T-helper 2 cell (primary cell): ENCODE measurements at places on chromosomes 7 and 10.

GRCh38 chr10:118804262-118804773, 49.5 kb upstream of the CACUL1 start:
- no peak for DNase-seq

GRCh38 chr10:49222170-49222569, 34.0 kb upstream of the TMEM273 start:
- DNase-seq: no peak

- DNase-seq: no peak
Measured at GRCh38 chr7:31020652-31021051, 31.5 kb upstream of the ADCYAP1R1 start.

- no peak for DNase-seq
Measured at GRCh38 chr10:86362129-86362527, 4.5 kb downstream of the GRID1 start.

GRCh38 chr10:117757086-117757720, 214.7 kb downstream of the EMX2 start:
- DNase-seq: no peak

- no peak for DNase-seq
Measured at GRCh38 chr7:128112781-128113221, 81.6 kb upstream of the LRRC4 start.

DNA sequence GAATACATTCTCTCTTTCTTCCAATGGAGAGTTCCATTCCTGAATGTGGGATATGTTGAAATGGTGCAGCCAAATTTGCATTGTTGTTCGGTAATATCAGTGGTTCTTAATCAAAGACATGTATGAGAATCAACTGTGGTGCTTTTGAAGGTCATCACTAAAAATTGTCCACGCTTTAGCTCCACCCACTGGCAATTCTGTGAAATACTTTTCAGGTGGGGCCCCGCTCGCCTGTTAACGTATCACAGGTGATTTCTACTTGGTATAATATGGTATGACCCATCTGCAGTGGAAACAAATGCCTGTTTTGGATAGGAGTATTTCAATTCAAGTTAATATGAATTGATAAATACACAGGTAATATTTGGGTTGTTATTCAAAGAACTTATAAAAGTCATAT, 178.4 kb downstream of the NSUN6 start:
- DNase-seq: no peak

DNA sequence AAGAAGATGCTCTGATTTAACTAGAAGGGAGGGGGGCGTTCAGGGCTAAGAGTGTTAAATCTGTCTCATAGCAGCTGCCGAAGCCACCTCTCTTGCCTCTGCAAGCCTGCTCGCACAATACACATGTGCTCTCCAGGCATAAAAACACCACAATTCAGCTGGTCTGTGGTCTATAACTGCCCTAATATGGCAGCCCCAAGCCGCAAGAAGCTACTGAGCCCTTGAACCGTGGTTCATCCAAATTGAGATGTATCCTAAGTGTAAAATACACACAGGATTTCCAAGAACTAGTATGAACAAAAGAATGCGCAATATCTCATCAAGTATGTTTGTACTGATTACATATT, 70.8 kb upstream of the FGFR2 start:
- DNase-seq: no peak

DNA sequence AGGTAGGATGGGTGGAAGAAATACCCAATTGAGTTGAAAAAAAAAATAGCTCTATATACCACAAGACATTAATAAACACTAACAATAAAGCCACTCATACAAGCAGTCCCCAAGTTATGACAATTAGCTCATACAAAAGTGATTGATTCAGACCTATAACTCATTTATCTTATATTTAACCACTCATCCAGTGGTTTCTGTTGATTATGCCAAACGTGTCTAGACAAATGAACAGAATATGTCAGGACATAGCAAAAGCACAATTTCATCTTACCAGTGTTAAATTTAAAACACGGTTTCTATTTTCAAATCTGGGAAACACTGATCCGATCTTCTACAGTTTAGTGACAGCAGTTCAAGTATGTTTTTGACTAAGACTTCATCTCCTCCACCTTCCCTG, 17.0 kb downstream of the ABI1 start:
- no peak for DNase-seq

GRCh38 chr10:72030762-72031543, 57.4 kb downstream of the SPOCK2 start:
- no peak for DNase-seq

DNA sequence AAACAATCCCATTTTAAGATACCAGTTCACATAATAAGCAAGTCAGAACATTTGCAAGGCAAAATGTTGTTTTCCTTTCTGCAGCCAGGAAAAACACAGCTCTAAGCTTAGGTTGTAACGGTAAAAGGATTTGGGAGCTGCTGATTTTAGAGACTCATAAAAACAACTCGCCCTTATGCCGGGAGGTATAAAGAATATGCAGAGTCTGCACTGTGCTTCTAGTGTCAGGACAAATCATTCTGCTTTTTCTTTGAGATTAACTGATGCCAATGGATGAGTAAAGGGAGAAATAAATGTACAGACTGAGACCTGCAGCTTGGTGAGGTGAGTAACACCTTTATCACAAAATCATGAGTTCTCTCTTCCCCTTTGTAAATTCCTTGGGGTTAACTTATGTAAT, 2.0 kb upstream of the SFR1 start:
- DNase-seq: no peak

DNA sequence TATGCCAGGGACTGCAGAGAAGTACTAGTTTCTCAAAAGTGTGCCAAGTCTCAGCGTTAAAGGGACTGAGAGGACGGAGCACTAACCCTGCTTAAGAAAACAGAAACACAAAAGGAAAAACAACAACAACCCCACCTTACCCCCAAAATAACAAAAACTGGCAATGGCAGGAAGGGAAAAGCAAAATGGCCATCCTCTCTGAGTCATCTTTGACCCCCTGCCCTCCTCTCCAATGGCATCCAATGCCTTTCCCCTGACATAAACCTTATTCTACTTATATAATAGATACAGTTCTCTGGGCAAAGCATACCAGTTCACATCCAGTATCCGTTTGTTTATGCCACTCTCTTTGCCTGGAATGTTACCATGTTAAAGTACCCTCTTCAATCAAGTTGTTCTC, 1.6 kb downstream of the POLR1F start:
- DNase-seq: no peak
